ENCODE measurements at places on chromosomes 12 and 14. TPM values are rescaled to one million over a fixed set of nuclear protein-coding genes. Genes with fewer than 3 reads are reported as not detected.

DNA sequence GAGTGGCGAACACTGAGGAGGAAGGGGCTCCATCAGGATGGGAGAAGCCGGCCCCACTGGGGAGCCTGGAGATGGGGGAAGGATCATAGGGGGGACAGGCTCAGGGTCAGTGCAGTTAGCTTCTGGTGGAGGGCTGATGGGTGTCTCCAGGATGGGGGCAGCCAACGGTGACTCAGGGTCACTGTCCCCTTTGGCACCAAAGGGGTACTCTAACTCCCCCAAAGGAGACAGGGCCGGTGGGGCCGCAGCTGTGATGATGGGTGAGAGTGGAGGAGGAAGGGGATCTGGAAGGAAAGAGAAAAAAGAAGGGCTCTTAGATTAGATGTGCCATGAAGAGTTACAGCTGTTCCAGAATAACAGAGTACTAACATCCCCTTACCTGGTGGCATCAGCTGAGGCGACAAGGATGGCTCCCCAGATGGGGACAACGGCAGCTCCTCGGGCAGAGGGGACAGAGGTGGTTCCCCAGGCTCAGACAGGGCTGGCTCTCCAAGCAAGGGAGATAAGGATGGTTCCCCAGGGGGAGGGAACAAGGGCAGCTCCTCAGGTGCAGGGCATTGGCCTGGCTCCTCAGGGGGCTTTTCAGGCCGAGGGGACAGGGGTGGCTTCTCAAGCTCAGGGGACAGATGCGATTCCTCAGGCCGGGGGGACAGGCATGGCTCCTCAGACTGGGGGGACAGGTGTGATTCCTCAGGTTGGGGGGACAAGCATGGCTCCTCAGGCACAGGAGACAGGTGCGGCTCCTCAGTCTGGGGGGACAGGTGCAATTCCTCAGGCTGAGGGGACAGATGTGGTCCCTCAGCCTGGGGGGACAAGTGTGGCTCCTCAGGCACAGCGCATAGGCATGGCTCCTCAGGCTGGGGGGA, 9.9 kb downstream of the KMT2D start:
- DNase-seq, result no peak

DNA sequence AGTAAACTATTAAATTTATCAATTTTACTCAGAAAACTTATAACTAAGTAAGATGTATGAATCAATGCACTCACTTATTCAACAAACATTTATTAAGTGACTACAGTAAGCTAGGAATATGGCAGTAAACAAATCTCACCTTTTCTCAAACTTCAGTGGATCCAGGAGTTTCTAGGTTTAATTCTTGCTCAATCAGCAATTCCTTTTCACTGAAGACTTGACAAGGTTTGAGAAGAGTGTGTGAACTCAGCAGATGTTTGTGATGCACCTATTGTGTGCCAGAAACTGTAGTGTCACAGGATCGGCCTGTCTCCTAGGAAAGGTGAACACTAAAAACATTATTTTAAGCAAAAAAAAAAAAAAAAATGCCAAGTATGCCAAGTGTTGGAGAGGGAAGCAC, 167.8 kb downstream of the ALG10 start:
- DNase-seq, result no peak

DNA sequence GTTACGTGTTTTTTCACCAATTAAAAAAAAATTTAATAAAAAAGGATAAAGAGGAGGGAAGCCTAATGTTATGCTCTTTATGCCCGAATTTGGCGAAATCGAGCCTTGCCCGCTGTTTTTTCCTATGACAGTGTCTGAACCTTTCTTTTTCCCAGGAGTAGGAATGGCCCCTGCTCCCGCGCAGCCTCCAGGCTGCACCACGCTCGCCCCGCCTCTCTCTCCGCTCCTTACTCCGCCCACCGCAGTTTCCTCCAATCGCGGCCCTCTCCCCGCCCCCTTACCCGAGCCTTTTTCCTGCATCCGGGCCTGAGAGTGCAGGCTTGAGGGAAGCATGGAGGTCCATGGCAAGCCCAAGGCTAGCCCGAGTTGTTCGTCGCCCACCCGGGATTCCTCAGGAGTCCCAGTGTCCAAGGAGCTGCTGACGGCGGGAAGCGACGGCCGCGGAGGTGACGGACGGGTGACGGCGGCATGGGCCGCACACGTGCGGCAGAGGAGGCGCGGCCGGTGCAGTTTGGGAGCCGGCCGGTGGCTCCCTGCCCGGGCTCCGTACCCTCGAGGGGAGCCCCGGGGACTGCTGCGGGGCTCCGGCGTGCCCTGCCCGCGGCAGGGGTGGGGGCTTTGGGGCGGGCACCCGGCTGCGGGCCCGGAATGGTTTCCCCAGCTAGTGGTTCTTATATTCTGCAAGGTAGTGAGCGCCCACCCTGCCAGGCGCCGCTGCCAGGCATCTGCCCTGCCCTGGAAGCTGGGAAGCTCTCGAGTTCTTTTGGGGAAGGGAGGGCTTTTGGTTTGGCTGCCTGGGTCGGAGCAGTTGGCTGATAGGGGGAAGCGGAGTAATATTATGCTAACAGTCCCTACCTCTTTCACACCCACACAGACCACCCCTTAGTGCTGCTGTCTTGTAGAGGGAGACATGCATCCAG, at the start of gene NOPCHAP1:
NOPCHAP1 (plus strand) TSS at position 295 of the 920 bp plus-strand sequence; CDS start at position 332, 37 bp downstream.
- peak; percentile 87 for DNase-seq

DNA sequence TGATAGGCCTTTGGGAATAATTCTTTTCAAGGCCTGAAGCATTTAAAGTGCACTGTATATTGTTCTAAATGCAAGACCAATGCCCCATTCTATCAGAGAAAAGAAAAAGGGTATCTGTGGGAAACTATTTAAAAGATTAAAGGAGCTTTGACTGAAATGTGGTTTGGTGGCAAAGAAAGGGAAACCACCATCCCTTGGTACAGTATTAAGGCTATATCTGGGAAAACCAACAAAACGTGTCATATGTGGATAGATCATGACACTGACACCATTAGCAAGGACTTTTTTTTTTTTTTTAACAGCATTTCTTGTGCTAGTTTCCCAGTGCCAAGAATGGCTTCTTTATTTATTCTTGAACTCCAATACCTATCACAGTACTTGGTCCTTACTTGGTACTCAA, 890.7 kb downstream of the DIO2 start:
- no peak for DNase-seq

GRCh38 chr12:64916411-64917261, 92.2 kb downstream of the TBC1D30 start:
- DNase-seq, result no peak

The SLC10A1 gene
- total RNA-seq, result not detected

The SMCO2 gene
- 0.60 TPM for total RNA-seq

The OR6S1 gene
- total RNA-seq, result not detected

The PNMA1 gene
- total RNA-seq, result 30.0 TPM

The SDR9C7 gene
- total RNA-seq, result not detected

The TPPP2 gene
- total RNA-seq, result not detected

The GLIPR1L2 gene
- total RNA-seq, result not detected

The RTL1 gene
- total RNA-seq, result not detected
